Stimulated activated CD4-positive, alpha-beta T cell treated with anti-CD3 and anti-CD28 coated beads, Interleukin-12 subunit alpha, Interleukin-12 subunit beta, amount 100 ng/mL, for 4 hours (primary cell): ENCODE measurements at places on chromosomes 6 and 20.

- no peak for DNase-seq
Measured at GRCh38 chr20:9068233-9068801, 570 bp upstream of the PLCB4 start.

- no peak for DNase-seq
Measured at GRCh38 chr6:148225871-148226270, 116.8 kb upstream of the SASH1 start.

GRCh38 chr6:149907317-149907716 is 9.4 kb upstream of the RAET1E start:
- DNase-seq: no peak

GRCh38 chr6:166465671-166466087 is 82.9 kb upstream of the MPC1 start:
- DNase-seq: no peak

DNA sequence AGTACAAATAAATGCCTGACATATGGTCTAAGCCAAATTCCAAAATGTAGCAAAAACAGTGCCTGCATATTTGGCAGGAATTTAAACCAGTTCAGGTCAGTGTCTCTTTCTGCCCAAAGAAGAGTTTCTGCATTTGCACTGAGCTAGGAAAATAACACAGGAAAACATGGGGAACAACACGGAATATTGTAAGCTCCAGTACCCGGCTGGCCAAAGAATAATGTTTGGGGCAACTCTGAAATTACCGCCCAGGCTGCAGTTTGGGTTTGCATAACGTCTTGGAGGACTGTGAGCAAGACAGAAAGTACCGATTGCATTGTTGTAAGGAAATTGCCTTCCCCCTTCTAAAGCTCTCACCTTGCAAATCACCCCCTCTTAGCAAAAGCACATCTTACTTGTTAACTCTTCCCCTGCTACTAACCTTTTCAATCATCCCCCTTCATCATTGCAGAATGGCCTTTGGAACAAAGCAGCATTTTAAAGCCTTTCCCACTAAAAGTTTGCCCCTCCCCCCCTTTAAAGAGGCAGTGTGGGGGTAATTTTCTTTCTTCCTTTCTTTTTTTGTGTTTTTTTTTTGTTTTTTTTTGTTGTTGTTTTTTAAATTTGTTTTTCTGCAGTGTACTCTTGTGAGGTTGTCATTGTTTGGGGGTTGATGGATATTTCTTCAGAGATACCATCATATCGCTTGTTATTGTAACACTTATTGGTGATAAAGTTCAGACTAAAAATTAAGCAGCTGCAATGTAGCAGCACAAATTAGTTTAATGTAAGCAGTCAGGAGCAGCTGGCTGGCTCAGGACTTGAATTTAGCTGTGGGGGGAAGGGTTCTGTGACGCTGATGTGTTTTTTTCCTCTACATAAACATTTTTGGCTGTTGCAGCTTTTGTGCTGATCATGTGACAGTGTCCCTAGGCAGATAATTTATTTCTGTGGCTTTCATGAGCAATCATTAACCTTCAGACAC is 100.0 kb upstream of the CITED2 start:
- DNase-seq: no peak

DNA sequence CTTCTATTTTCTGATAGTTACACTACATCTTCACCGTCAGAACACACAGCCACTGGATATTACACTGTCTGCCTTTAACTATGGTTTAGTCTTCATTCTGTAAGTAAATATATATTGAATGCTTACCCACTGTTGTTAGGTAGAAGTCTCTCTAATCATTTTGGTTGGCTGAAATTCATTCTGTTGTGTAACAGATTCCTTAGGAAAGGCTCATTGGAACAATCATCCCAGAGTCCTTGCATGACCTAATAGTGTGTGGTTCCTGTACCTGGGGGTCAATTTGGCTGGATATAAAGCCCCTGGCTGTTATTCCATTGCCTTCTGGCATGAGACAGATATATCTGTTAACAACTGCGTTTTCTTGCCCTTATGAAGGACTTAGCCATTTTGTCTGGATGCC is 9.9 kb downstream of the BLOC1S5 start:
- DNase-seq: no peak

DNA sequence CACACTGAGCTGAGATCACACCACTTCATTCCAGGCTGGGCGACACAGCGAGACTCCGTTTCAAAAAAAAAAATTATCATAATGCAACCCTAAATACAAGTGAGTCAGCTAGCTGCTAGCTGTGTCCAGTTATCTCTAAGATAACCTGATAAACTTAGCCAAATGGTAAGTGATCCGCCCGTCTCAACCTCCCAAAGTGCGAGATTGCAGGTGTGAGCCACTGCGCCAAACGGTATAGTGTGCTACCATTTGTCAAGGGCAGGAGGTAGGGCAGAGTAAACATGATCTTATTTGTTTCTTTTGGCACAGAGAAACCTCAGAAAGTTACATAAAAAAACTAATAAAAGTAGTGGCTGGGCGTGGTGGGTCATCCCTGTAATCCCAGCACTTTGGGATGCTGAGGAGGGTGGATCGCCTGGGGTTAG is 4.7 kb upstream of the C6orf132 start:
- DNase-seq: no peak

GRCh38 chr6:161674930-161675682 is 401.2 kb upstream of the AGPAT4 start:
- no peak for DNase-seq

- no peak for DNase-seq
Measured at GRCh38 chr6:33607126-33607783, 13.9 kb upstream of the ITPR3 start.

GRCh38 chr6:7050872-7051779 is 56.6 kb upstream of the RREB1 start:
- peak; percentile 29 for DNase-seq

DNA sequence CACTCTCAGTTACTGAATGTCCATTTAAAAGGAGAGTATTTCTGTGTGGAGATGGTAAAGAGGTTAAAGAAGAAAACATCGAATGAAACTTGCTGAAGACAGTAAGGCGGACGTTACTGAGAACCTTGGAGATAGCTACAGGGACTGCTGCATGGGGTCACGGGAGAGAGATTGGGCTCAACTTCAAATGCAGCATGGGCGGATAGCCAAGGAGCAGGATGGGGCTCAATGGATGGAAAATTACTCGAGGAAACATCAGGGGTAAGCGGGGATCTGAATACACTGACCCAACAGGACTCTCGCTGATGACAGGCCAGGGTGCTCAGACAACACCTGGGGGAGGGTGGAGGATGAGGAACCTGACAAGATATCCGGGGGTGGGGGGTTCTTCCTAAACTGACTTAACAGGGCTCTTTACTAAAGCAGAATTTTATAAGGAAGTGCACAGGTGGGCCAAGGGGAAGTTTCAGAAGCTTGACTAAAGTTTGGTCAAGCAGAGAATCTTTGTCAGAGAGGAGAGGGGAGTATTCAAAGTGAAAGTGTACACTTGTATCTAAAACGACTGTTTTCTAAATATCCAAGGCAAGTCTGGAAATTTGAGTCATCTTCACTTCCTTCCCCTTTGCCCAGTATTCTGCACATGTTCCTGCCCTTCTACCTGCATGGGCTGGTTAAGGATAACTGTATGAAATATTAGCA is 22.8 kb downstream of the ECT2L start:
- DNase-seq: no peak

GRCh38 chr6:143657809-143658208 is 20.0 kb upstream of the PHACTR2 start:
- no peak for DNase-seq

DNA sequence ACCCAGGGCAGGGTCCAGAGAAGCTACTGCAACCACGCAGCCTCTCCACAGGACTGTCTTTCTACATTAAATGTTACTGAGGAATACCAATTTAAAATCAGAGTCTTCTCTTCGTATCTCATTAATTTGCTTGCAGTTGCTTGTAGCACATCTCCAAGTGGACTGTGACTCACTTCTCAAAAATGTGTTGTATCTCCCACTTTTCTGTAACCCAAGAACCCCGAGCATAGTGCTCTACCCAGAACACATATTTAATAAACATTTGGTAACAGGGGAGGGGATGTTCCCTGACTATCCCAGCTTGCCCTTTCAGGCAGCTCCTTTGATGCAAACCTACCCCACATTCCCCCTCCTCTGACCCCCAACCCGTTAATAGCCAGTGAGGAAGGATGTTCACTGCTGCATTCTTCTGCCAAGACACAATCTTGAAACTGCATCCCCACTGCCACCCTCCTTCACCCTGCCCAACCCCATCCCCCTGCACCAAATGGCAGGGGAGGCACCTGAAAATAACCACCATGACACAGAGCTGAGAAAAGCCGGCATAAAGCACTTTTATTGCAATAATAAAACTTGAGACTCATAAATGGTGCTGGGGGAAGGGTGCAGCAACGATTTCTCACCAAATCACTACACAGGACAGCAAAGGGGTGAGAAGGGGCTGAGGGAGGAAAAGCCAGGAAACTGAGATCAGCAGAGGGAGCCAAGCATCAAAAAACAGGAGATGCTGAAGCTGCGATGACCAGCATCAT is 24.2 kb downstream of the FKBP1A start:
- DNase-seq: no peak

DNA sequence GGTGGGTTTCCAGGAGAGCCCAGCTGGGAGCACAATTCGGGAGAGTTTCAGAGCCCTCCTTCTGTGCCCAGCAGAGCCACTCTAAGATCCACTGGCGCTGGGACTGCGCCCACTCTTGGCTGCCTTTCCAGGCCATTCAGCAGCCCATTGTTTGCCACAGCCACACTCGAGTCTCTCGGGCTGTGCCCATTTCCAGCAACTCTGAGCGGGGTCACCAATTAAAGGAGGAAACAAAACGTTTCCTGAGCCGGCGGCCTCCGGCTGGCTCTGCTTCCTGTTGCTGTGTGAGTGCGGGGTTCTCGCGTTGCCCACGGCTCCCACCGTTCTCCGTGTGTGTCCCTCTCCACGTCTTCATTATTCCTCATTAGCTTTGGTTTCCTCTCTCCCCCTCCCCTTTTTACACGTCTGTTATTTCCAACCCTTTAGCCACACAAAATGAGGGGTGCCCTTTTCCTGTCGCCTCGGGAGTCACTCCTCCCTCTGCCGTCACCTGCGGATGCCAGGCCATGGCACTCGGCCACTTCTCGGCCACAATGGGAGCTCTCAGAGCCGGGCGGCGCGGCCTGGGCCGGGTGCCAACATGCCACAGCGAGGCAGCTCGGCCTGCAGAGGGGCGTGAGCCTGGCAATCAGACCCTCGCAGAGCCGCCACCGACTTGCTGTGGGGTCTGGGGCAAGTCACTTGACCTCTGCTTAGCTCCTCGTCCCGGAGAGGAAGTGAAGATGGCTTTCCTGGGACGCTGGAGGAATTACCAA is 94.3 kb upstream of the NKX2-2 start:
- no peak for DNase-seq

DNA sequence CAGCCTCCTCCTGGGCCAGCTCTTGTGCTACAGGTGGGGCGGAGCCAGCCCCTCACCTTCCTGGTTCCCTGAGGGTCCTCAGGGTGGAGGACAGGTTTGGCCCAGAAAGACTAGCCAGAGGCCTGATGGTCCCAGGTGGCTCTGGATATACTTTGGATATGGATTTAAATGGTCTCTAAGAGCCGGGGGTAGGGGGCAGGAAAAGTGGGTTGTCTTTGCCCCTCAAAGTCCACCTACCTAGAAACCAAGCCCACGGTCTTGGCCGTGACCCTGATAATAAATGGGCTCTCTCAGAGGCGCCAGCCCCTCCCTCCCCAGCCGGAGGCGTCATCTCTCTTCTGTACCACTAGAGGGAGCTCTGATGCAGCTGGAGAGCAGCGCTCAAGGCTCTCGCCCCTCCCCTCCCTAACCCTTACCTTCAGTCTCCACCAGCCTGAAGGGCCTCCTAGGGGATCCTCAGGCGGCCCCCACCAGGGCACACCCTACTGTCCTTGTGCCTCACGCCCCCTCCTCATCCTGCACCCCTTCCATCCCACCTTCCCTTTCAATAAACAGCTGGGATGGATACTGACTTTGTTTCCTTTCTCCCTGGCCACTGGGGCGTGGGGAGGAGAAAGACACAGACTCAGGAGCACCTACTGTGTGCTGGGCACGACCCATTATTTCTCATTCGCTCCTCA is 7.5 kb downstream of the NRSN2 start:
- peak; percentile 68 for DNase-seq

GRCh38 chr6:109690373-109690736 is 647 bp downstream of the AK9 start:
- DNase-seq: peak; percentile 62
